ENCODE measurements at places on chromosomes 4 and X.

GRCh38 chr4:110595583-110595982, 27.3 kb downstream of the PITX2 start:
- no peak for DNase-seq

GRCh38 chr4:27873596-27873995, 1013.0 kb downstream of the STIM2 start:
- DNase-seq, result no peak

- DNase-seq, result no peak
These were observed 8.4 kb upstream of the VSIG1 start for GRCh38 chrX:108036298-108036973.

- DNase-seq, result no peak
These were observed 6.1 kb downstream of the CXCL10 start for GRCh38 chr4:76017056-76017686.

- no peak for DNase-seq
These were observed 466.4 kb downstream of the MAGEE1 start for GRCh38 chrX:76893930-76894329.

Measured in GM12864 (cell line).